ENCODE measurements at places on chromosomes 5 and 9.

DNA sequence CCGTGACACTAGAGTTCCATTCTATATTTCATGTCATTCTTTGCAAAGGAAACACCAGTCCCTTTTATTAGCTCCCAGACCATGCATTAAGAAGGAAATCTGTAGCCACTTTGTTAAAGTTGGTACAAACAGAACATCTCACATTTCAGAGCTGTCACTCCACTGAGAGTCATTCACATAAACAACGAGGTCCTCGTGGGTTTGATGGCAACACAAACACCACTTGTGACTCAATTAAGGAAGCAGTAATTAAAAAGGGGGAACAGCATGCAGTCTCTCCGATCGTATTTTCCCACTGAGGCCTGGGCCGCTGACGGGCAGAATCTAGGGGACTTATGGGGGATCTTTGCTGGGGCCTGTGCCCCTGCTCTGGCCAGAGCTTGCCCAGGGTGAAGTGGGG is 94.2 kb upstream of the ZNF618 start:
- DNase-seq, result no peak

GRCh38 chr9:89564346-89564878 is 40.4 kb upstream of the GADD45G start:
- no peak for DNase-seq

DNA sequence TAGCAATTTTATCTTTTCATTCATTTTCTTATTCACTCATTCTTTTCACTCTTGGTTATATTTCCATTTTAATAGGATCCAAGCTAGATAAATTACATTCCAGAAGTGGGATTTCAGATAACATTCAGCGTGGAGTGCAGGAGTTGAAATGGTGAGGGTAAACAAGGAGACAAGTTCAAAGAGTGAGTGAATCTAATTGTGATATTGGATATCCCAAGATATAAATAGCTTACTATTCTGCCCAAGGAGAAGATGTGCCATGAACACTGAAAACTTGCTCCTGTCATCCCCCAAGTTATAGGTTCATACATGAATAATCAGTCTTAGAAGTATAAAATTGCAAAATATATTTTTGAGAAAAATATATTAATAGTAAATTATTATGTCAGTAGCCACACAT is 459.3 kb downstream of the CETN3 start:
- no peak for DNase-seq

- no peak for DNase-seq
Measured at GRCh38 chr5:43290726-43291125, 22.5 kb downstream of the HMGCS1 start.

DNA sequence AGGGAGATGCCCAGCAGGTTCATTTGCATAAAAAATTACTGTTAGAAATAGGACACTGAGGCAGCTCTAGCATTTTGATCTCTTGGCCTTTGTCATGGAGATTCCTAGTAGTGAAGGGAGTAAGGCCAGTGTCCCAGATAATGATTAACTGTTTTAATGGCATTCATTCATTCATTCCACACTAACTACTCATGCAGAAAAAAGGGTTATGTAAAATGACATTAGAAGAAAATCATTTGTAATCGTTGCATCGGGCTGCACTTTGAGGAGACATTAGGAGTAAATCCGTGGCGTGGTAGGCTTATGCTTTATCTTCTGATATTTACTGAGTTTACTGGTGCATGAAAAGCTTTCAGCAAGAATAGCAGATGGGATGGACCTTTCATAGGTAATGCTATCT is 82.6 kb upstream of the GRHPR start:
- DNase-seq, result no peak

DNA sequence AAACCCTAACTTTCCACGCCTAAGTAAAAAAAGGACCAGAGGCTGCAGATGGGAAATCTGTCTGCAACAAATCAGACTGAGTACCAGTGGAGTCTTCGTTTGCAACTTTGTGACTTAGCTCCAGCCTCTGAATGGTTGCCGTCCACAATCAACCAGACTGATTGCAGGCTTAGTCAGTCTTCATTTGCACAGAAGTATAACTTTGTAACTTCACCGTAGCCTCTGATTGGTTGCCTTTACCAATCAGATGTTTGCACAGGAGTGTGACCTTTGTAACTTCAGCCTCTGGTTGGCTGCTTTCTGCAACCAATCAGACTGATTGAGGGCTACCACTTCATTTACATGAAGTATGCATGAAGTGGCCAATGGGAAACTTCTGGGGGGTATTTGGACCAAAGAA is 53.7 kb downstream of the TGFBR1 start:
- no peak for DNase-seq

DNA sequence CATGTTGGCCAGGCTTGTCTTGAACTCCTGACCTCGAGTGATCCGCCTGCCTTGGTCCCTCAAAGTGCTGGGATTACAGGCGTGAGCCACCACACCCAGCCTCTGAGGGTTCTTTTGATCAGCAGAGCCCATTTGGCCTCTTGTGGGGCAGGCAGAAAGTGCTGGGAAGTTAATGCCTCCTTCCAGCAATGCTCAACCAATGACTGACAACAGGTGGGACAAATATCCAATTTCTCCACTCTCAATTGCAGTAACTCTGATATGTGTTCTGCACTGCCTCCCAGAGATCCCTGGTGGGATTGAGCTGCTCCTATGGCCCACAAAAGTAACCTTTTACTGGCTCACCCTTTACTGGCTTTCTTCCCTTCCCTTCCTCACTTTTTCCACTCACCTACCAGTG is 79.9 kb upstream of the APC start:
- no peak for DNase-seq

DNA sequence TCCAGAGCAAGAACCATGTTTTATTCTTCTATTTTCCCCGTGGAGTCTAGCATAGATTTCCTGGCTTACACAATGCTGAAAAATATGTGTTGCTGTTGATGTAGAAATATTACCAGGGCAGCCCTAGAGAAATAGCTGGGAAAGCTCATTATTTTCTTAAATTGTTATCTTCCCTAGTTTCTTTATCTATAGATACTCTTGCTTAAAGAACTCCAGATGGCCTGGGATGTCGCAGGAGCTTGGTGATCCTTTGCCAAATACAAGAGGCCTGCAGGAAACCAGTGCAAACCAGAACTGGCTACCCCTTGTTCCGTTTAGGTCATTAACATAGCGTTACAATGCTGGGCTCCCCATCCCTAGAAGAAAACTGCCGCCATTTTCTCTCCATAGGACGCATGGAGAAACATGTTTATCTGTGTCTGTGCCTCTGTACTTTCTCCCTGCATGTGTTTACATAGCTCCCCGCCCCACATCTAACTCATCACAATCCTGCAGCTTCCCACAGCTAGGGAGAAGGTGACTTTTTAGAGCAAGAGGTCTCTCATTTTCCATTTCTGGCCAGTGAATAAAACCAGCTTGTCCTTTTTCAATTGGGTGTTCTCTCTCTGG is 6.4 kb downstream of the PRLR start:
- no peak for DNase-seq

- DNase-seq, result no peak
Measured at GRCh38 chr5:11302663-11303062, 541.6 kb upstream of the DAP start.

- DNase-seq, result no peak
Measured at GRCh38 chr9:76894198-76894597, 11.7 kb downstream of the PRUNE2 start.

DNA sequence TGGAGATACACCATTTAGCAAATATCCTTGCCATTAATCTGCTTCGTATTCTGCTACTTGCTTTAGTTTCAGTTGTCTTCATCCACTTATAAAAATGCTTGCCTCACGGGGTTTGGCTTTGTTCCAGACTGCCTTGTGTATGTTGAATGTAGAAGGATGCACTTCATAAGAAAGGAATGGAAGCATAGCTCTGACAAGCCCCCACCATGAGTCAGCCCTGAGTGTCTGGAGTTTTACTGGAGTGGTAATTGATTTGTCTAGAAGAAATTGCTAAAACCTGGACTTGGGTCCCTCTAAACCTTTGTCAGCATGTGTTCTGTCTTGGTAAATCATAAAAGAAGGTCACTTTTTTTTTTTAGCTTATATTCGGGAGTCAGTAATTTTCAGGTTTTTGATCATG is 4.6 kb downstream of the TEX48 start:
- DNase-seq, result no peak

DNA sequence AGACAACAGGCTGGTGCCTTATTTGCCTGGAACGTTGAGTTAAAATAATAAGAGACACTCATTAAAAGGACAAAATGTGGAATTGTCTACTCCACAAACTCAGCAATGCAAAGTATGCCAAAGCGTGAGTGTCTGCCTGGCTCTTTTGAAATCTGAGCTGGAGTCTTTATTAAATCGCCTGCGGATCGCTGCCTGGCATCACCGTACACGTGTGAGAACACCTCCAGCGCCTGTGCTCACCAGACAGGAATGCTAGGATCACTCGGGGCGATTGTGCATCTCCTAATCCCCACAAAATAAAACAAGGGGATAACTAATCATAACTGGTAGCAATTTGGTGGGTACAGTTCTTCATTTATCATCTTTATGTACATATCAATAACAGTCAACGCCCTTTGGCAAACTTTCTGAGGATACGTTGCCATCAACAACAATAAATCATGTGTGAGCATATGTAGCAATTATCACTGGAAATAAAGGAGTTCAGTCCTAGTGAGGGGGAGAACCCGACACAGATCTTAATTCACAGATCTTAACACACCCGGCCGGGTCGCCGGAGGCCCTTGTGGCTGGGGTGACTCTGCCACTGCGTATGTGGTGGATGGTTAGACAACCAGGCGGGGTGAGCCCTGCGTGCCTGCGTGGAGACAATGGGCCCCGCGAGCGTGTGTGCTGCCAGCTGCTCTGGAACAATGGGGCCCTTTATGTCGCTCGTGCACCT is 284.9 kb upstream of the IRX1 start:
- DNase-seq, result no peak

GRCh38 chr9:136631038-136632000 is 31.4 kb upstream of the EGFL7 start:
- DNase-seq, result peak; percentile 41

DNA sequence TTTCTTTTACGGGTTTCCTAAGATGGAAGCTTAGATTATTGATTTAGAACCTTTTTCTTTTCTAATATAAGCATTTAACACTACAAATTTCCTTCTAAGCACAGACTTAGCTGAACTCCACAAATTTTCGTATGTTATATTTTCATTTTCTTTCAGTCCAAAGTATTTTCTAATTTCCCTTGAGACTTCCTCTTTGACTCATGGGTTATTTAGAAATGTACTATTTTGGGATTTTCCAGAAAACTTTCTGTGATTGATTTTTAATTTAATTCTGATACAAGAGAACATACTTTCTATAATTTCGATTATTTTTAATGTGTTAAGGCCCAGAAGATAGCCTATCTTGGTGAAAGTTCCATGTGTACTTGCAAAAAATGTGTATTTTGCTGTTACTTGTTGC is 19.7 kb upstream of the TBCA start:
- DNase-seq, result no peak

GRCh38 chr5:116145416-116145815 is 60.6 kb downstream of the COMMD10 start:
- DNase-seq, result no peak

GRCh38 chr9:4549751-4550295 is 59.6 kb downstream of the SLC1A1 start:
- no peak for DNase-seq

DNA sequence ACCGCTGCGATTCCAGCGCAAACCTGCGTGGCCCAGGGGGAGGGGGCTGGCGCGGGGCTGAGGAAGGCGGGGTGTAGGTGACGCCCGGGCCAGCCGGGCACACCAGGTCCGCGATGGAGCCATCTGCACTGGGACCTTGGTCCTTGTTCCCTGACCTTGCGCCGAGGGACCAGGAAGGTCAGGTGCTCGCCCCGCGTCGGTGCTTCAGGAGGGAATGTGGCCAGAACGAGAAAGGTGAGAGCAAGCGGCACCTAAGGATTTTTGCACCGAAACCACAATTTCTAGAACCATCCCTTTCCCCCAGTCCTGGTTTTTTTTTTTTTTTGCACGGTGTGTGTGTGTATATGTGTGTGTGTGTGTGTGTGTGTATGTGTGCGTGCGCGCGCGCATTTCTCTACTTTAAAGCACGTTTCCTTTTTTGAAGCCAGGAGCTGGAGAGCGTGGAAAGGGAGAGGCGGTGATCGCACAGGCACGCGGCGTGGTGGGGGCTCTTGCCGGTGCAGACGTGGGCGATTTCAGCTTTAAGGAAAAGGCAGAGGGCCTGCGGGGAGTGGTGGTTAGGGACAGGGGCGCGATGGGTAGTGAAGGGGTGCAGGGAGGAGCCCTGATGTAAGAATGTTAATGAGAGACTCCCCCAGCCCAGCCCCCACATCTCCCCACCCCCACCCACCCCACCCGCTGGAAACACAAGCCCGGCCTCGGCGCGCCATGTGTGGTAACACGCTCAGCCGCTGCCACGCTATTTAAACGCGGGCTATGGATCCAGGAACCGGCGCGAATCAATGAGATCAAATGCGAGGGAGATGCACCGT is at the start of gene NPR3:
TSS of gene NPR3 (plus strand) at position 772 of the 812 bp plus-strand sequence. CDS start 456 bp downstream, outside the sequence.
- DNase-seq, result no peak

GRCh38 chr5:6545770-6546690 is 86.8 kb downstream of the NSUN2 start:
- DNase-seq, result no peak

DNA sequence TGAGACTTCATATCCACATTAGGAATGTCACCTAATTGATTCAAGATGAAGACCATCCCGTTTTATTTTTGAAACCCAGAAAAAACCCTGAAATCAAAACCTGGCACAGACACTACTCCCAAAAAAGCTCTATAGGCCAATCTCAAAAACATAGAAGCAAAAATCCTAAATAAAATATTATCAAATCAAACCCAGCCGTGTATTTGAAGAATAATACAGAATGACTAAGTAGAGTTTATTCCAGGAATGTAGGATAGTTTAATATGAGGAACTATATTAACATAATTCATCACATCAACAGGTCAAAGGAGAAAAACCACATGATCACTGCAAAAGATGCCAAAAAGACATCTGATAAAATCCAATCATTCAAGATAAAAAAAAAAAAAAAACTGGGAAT is 167.1 kb downstream of the ACTL7B start:
- no peak for DNase-seq

DNA sequence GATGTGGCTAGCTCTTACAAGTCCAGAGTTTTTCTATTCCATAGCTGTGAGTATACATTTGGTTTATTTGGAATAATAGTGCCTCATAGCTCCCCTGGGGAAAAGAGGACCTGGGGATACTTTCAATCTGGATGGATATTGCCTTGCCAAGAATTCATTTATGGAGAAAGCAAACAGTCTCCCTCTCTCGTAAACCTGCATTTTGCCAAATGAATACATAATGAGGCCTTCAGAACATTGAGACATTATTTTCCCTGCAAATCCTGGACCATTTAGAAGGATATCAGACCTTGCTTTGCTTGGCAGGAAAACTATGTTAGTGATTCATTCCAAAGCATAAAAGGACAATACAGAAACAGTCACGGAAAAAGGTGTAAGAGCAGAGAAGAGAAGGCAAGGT is 569.6 kb upstream of the BRINP1 start:
- no peak for DNase-seq
